ENCODE measurements at places on chromosomes 2 and 18.
A peak's percentile ranks its signal among the peaks of the same experiment; 100 is the strongest.

- no peak for DNase-seq
These were observed 80.0 kb downstream of the AOX1 start for GRCh38 chr2:200665626-200666453.

DNA sequence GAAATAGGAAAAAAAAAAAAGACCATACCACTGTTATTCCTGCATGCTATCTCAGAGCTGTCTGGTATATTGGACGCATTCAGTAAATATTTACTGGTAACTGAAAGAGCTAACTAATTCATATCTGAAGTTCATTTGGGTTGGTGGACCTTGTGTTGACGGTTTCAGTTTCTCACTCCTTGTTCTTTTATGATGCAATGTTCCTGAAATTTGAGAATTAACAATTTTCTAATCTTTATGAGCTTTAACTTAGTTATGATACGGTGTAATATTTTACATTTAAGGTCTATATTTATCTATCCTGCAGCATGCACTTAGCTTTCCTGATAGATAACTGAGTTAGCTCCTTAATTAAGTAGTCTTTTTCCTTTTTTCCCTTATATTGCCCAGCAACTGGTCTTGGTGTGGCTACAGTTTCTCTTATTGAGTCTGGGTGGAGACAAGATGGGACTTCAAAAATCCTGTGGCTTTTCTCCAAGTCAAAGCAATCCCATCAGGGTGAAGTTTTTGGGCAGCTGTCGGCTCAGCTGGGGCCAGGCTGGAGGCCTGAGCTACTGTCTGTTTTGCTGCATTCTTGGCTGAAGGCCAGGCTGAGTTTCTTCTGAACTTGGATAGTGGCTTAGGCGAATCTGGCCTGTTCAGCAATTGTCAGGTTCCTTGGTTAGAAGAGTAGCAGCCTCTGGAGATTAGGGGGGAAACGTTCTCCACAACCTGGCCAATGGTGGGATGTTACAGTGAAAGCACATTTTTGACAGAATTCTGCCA is 78.4 kb upstream of the MEX3C start:
- no peak for DNase-seq

DNA sequence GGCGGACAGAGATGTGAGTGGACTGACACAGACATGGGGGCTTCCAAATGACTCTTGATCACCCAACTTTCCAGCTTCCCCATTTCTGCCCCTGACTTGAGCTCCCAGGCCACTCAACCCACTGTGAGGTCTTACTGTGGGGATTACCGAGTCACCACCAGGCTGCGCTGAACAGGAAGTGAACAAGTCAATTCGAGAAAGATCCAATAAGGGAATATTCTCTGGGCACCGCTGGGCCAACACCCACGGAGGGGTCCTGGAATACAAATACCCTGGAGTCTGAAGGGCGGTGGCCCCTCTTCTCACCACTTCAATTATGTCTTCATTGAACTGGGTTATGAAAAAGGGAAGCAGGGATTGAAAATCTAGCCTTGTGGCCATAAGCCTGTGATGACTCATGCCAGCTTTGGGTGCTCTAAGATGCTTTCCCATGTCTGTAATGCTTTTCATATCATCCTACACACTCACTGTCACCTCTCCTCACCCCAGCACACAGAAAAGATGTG is 37.7 kb downstream of the BCL11A start:
- no peak for DNase-seq

DNA sequence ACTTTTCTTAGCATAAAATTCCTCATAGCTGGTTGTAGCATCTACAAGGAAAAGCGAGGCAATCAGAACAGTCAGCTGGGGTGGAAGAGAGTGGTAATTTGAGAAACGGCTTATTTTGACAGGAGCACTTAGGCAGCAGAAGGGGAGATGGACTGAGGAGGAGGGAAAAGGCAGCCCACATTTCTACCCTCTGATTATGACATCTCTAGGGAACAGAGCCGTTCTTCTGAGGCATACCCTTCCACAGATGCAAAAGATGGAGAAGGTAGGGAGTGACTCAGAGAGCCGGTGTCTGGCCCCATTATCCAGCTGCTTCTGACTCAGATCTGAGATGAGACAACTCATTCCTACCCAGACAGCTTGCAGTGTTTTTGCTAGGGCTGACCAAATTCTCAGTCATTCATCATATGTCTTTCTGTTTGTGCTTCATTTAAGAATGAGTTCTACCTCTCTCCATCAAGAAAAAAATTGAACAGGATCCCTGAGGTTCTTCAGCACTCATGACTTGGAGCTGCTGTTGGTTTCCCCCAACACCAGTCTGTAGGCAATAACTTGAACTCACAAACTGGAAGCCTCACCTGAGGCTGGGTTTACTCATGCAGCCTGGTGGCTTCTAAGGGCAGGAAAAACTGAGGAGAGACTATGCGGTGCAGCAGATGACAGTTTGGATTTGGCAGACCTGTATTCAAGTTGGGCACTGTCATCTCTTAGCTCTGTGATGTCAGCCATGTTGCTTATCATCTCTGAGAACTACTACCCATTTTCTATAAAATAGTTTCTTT is 15.9 kb upstream of the SEC11C start:
- peak; percentile 10 for DNase-seq

GRCh38 chr2:151819920-151820319 is 8.3 kb downstream of the ARL5A start:
- no peak for DNase-seq

GRCh38 chr2:142179686-142180085 is 48.9 kb upstream of the LRP1B start:
- no peak for DNase-seq

DNA sequence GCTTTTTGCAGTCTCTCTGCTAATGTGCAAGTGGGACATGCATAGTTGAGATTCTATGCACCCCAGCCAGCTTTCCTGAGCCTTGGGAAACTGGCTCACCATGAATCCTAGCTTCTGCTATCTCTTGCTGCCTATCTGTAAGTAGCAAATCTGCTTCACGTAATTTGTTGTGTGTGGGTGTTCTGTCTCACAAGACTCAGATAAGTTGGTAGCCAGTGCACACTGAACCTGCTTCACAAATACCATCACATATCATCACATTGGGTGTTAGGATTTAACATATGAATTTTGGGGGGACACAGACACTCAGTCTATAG is 13.9 kb upstream of the VRK2 start:
- no peak for DNase-seq

Measured in dermis blood vessel endothelial cell (primary cell).